ENCODE measurements at places on chromosomes 12 and 14. TPM values are rescaled to one million over a fixed set of nuclear protein-coding genes. Genes with fewer than 3 reads are reported as not detected.
A peak's percentile ranks its signal among the peaks of the same experiment; 100 is the strongest.

Gene GRIN2B
- polyA plus RNA-seq, result 0.01 TPM

- DNase-seq, result no peak
Measured at GRCh38 chr12:63753743-63754142, 26.0 kb upstream of the RXYLT1 start.

- no peak for DNase-seq
Measured at GRCh38 chr14:44979273-44979672, 17.3 kb downstream of the TOGARAM1 start.

Gene KRT6C
- polyA plus RNA-seq, result not detected

Gene DBX2
- polyA plus RNA-seq, result 0.12 TPM

Gene STON2
- polyA plus RNA-seq, result 20.5 TPM

GRCh38 chr12:42283739-42284138, 42.2 kb downstream of the ZCRB1 start:
- DNase-seq, result no peak

Gene VSX2
- not detected for polyA plus RNA-seq

DNA sequence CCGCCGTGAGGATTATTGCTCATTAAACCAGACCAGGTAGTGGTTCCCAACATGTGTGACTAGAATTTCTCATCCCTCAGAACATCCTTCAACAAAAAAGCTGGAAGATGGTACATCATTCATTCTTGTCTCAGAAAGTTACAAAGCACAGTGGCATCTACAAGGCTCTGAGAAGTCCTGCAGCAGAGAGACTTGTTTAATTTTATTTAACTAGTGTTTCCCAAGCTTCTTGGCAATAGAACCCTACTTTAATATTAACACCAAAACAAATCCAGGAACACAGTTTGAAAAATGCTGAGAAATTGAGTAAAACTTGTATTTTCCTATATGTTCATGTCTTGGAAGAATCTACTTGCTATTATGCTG, 54.8 kb downstream of the PLXNC1 start:
- no peak for DNase-seq

Gene DDX23
- polyA plus RNA-seq, result 59.8 TPM

Gene CD163
- 25.1 TPM for polyA plus RNA-seq

Gene GPR132
- 0.84 TPM for polyA plus RNA-seq

GRCh38 chr12:64673490-64674169, 63.3 kb downstream of the RASSF3 start:
- DNase-seq, result no peak

GRCh38 chr12:39103552-39104165, 198.3 kb upstream of the CPNE8 start:
- peak; percentile 50 for DNase-seq

- DNase-seq, result no peak
Measured at GRCh38 chr12:27013611-27014084, 536 bp downstream of the TM7SF3 start.

GRCh38 chr14:33376510-33376909, 437.8 kb downstream of the NPAS3 start:
- no peak for DNase-seq

GRCh38 chr12:78797196-78797931, 67.2 kb upstream of the SYT1 start:
- DNase-seq, result no peak

Gene GLIPR1L2
- polyA plus RNA-seq, result 1.0 TPM

Measured in hindlimb muscle (tissue), 1 donor.